ENCODE measurements at places on chromosomes 11 and 22. TPM values are rescaled to one million over a fixed set of nuclear protein-coding genes. Genes with fewer than 3 reads are reported as not detected.

FREY1 gene
- total RNA-seq = 0.89 TPM

OR51B2 gene
- not detected for total RNA-seq

SCN2B gene
- not detected for total RNA-seq

PANX3 gene
- total RNA-seq = not detected

SLC22A9 gene
- not detected for total RNA-seq

INPPL1 gene
- total RNA-seq = 58.9 TPM

RTN4RL2 gene
- total RNA-seq = under 0.01 TPM

ACO2 gene
- total RNA-seq = 80.8 TPM

NCAM1 gene
- 35.1 TPM for total RNA-seq

SPDYC gene
- total RNA-seq = not detected

CD44 gene
- total RNA-seq = 419 TPM

PAMR1 gene
- total RNA-seq = 512 TPM

TMEM86A gene
- total RNA-seq = 0.25 TPM

TEX54 gene
- not detected for total RNA-seq

FXYD6 gene
- 0.37 TPM for total RNA-seq

MISFA gene
- 1.3 TPM for total RNA-seq
